Myocyte (in vitro differentiated cells): ENCODE measurements at places on chromosomes 5 and 9.

- DNase-seq, result no peak
Measured at GRCh38 chr5:94810281-94810680, 191.8 kb downstream of the SLF1 start.

- DNase-seq, result peak; percentile 84
Measured at GRCh38 chr9:122383992-122384461, 13.2 kb downstream of the PTGS1 start.

- no peak for DNase-seq
Measured at GRCh38 chr5:1651971-1652872, 128.5 kb upstream of the LPCAT1 start.

DNA sequence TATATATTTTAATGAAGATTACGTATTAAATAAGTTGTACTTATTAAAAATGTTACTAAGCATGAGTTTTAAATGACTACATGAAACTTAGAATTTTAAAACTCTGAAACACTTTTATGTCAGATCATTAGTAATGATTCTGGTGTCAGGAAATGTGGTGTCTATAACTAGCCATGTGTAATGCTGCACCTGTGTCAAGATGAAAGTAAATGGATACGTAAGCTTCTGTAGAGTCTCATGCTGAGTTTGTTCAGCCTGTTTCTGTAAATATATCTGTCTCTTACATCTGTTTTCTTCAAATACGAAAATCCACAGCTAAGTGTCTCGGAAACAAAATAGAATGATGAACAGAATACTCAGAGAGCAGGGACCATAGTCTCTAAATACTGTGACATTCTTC, 278.0 kb upstream of the SMC2 start:
- DNase-seq, result no peak

- peak; percentile 16 for DNase-seq
Measured at GRCh38 chr9:91156451-91157234, 205.1 kb downstream of the AUH start.
